ENCODE measurements at places on chromosomes 13 and 19.

DNA sequence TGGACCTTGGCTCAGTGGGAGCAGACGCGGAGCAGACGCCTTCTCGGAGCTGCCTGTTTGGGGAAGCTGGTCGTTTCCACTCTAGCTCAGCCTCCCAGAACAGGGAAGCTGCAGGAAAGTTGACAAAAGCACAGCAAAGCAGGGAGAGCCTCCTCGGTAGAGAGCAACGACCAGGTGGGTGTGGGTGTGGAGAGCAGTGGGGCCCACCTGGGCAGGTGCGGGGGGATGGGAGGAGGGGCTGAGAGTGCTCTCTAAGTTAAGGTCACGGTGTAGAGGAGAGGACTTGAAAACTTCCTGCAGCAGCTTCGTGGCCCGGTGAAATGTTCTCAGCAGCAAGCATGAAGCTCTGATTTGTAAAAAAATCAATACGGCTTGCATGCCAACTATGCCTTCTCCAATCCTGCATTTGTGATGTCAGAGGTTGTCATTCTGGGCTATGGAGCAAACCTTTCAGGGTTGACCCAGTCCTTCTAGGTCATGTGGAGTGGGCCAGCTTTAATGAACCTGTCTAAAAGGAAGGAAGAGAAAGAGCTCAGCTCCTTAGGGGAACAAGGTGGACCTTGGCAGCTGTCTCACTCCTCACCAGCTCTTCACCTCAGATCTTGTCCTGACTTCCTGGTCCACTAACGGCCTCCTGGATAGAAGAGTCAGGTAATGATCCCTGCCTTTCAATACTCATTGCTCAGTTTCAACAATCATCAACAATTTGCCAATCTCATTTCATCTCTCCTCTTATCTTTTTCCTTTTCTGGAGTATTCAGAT is 85.8 kb upstream of the UBL3 start:
- no peak for DNase-seq

DNA sequence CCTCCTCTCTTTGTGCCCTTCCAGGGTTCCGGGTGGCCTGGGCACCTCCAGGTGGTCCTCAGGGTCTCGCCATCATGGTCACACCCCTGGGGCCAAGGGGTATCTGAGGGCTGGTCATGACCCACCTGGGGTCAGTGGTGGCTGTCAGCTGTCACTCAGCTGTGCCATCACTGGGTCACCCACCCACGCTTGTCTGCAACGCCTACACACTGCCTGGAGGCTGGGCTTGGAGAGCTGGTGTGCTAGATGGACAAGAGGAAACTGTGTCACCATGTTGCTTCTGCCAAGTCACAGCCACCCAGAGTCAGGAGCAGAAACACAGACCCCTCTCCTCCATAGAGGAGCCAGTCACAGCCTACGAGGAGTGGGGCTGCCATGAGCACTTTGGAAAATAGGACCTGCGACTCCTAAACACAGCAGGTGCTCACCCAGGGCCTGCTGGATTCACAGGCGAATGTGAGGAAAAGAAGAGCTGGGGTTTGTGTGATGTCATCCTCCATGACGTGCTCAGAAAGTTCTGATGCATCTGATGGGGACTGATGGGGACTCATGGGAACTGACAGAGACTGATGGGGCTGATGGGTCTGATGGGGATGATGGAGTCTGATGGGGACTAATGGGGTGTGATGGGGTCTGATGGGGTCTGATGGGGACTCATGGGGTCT is 10.7 kb upstream of the GRTP1 start:
- no peak for DNase-seq

GRCh38 chr13:38180126-38180525 is 169.5 kb upstream of the UFM1 start:
- DNase-seq = no peak

- no peak for DNase-seq
Observed at GRCh38 chr19:51799774-51800472, 5.0 kb downstream of the FPR3 start.

- DNase-seq = no peak
Observed at GRCh38 chr19:56314018-56314380, 640 bp downstream of the ZSCAN5A start.

DNA sequence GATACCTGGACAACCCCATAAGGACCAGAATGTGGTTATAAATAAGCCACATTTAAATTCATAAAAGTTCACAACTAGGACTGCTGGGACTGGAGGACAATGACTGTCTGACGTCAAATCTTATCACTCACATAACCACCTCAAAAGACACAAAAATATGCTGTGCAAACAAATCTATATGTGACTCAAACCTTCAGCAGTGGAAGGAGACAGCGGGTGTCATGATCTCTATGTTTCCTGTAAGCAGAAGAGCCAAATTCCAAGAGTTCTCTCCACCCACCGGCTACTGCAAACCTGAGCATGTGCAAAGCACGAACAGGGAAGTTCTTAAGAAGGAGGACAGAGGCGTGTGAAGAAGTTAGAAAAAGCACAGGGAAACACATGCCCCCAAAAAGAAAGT is 113.2 kb downstream of the MYCBP2 start:
- DNase-seq = peak; percentile 1

DNA sequence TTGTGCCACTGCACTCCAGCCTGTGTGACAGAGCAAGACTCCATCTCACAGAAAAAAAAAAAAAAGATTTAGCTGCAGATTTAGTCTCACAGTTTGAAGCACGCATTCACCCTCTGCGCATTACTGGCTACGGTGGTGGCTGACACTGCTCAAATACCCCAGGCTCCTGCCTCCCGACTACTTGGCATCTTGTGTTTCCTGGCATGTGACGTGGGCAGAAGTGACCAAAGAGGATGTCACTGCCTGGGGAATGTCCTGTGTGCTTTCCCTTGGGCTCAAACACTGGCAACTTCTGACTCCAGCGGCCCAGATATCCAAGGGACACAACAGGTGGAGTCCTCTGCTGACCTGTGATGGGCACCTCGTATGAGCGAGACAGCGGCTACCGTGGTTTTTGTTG is 24.7 kb upstream of the EIF3G start:
- no peak for DNase-seq

DNA sequence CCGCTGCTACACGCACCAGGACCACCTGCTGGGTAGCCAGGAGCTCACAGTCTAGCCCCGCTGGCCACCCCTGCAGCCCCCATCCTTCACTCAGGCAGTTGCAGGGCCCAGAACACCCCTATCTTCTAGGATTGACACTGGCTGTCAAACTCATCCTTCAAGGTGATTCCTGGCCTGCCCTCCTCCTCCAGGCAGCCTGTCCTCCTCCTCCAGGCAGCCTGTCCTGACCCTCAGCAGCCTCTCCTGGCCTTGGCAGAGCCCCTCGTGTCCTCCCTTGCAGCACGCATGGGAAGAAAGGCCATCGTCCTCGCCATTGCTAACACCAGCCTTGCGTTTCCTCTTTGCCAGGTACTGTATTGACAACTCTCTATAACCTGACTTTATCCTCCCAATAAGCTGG is 3.8 kb upstream of the EPS8L1 start:
- DNase-seq = no peak

GRCh38 chr13:99035715-99036114 is 57.9 kb upstream of the DOCK9 start:
- no peak for DNase-seq

DNA sequence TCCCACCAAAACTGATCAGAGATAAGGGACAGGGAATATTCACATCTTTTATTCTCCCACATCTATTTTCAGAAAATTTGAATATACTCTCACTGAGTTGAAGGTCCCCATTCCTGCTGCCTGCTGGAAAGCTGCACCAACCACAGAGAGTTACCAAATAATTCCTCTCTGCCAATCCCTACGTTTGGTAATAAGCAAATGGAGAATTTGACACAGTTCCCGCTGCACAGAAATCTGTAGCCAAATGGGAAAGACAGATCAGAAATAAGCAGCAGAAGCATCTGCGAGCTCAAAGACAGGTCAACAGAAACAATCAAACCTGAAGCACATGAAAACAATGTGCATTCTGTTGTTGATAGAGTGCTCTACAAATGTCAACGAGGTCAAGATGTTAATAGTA is 9.9 kb downstream of the ZNF112 start:
- no peak for DNase-seq

GRCh38 chr13:24148414-24149235 is 11.9 kb upstream of the SPATA13 start:
- DNase-seq = peak; percentile 92

- no peak for DNase-seq
Observed at GRCh38 chr13:114198556-114198955, 19.5 kb downstream of the CFAP97D2 start.

DNA sequence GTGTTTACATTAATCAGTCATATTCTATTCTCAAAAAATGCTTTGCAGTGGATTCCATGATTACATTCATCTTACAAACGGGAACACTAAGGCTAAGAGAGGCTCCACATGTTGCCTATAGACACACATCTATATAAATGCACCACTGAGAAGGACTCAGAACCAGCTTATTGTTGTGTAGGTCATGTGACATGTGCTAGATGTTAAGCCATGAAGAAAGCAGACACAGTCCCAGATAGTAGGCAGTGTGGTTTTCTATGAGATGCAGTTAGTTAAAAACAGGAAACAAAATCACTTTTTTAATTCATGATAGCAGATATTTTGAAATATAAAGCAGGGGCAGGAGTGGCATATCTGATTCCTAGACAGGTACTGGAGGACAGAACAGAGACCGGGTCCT is 10.7 kb downstream of the SIGLEC6 start:
- no peak for DNase-seq

DNA sequence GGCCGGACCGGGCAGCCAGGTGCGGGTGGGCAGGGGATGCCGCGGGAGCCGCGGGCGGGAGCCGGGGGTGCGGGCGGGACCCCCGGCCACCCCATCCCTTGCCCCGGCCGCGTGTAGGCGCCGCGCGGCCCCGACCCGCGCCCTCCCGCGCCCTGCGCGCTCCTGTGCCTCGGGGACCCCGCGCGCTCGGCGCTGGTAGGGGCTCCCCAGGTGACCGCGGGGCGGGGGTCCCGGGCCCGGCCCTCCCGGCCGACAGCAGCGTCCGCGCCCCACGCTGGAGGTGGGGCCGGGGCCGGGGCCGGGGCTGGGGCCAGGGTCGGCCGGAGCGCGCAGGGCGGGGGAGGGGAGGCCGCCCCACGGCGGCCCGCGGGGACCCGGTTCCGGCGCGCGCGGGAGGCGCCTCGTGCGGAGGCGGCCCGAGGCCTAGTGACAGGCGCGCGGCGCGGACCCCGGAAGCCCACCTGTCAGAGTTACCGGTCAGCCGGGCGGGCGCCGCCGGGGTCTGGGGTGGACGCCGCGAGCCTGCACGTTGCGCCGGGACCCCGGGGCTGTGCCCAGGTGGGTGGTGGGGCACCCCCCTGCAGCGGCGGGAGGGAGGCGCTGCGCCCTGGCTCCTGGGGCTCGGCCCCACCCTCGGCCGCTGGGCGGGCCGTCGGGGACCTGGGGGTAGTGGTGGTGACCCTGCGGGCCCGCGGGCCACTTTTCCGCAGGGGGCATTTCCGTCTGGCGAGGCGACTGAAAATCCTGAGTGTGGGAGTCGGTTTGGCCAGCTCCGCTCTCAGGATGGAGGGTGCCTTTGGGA is 518 bp downstream of the TFDP1 start:
- no peak for DNase-seq

DNA sequence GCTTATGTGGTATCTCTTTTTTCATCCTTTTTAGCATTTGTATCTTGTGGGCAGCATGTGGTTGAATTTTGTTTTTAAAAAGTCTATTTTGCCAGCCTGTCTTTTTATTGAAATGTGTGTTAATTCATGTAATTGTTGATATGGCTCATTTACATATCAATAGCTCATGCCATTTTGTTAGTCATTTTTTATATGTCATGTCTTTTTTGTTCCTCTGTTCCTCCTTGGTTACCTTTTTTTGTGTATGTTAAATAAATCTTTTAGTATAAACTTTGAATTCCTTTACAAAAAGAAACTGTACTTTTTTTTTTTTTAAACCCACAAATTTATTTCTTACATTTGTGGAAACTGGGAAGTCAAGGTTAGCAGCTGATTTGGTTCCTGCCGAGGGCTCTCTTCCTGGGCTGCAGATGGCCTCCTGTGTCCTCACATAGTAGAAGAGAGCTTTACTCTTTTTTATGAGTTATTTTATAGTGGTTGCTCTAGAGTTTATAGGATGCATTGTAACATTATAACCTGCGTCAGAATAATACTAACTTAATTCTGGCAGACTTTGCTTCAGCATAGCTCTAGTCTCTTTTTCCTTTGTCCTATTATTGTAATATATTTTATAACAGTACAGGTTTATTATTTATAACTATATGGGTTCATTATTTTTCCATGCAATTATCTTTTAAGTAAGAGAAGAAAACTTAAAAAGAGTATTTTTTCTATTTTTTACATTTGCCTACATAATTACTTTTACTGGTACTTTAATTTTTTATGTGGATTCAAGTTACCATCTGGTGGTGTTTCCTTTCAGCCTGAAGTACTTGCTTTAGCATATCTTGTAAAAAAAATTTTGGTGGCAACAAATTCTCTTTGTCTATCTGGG is 86.3 kb downstream of the URI1 start:
- DNase-seq = no peak

All from Daoy (cell line).